ENCODE measurements at places on chromosomes 13 and 19.
A peak's percentile ranks its signal among the peaks of the same experiment; 100 is the strongest.

DNA sequence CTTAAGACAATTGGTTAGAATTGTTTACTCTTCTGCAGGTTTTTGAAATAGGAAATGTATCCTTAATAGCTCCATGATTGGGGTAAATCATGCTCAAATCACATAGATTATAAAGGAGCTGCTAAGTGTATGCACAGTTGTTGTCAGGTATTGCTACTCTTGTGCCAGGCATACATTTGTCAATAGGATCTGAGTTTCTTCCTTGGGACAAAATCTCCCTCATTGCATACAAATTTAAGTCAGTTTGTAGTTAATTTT is 109.3 kb upstream of the MLNR start:
- no peak for DNase-seq

GRCh38 chr19:47564081-47564480 is 8.9 kb downstream of the ZNF541 start:
- DNase-seq = no peak

DNA sequence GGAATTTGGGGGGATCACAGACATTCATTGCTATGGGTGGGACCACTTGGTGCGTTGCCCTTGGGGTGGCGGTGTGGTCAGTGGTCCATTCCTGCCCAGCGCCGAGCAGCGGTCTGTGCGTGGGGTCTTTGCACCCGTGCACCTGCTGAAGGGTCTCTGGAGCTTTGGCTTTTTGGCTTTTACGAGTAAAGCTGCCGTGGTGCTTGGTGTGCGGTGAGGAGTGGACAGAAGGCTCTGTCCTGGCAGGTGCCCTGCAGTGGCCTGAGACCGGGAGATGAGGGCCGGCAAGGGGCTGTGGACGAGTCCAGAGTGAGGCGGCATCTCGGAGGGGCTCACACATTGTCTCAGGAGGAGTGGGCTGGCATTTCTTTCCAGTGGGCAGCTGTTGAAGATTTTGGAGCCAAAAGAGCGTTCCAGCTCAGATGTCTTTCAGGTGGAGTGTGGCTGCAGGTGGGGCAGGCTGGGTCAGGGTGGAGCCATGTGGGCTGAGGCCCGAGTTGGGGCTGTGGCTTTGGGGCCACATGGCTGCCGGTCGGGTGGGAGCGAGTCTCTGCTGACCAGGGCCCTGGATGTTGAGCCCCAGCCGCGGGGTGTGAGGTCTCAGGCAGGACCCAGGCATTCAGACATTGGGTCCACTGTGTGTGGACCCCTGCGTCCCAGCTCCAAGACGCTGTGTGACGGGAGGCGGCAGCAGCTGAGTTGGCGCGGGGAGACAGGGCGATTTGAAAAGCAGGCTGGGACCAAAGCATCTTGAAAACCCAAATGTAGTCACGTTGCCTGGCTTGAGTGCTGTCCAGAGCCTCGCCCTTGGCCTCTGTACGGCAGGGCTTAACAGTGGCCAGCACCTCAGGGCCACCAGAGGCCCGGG is 11.7 kb downstream of the GNA11 start:
- no peak for DNase-seq

- no peak for DNase-seq
Observed at GRCh38 chr19:54343868-54344267, 4.9 kb upstream of the LILRA4 start.

DNA sequence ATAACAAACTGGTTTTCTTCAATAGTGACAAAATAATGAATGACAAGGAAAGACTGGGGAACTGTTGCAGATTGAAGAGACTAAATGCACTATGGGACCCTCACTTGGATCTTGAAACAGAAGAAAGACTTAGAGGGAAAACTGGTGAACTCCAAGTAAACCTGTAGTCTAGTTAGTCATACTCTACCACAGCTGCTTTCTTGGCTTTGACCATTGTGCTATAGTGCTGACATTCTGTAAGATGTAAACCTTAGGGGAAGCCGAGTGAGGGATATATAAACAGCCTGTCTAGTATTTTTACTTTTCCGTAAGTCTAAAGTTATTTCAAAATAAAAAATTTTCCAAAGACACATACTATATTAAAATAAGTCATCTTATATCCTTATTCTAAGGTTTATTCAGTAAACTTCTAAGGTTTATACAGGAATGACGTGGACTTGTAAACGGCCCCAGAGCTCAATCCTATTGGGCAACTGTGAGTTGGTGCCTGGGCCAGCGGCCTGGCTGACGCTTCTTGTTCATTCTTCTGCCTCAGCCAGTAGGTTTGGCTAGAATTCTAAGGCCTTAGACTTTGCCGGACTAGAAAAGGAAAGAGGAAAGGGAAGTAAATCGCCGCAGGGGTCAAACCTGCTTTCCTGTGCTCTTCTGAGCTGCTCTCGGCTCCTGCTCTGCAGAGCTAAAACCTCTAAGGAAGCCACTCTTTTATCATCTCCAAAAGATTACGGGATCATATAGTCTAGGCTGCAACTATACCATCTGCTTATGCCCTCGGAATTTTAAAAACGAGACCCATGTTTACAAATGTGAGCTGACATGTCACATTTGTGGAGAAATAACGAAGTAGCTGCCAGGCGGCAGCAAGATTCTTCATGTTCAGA is 33.6 kb upstream of the UBE2L5 start:
- DNase-seq = no peak

GRCh38 chr13:22700246-22700887 is 480.4 kb upstream of the SGCG start:
- no peak for DNase-seq

- peak; percentile 56 for DNase-seq
Observed at GRCh38 chr19:58021541-58022282, 12.1 kb upstream of the ZSCAN1 start.

- no peak for DNase-seq
Observed at GRCh38 chr19:39163621-39164020, 33.1 kb upstream of the NCCRP1 start.

GRCh38 chr13:45194081-45194939 is 6.5 kb downstream of the KCTD4 start:
- DNase-seq = no peak

DNA sequence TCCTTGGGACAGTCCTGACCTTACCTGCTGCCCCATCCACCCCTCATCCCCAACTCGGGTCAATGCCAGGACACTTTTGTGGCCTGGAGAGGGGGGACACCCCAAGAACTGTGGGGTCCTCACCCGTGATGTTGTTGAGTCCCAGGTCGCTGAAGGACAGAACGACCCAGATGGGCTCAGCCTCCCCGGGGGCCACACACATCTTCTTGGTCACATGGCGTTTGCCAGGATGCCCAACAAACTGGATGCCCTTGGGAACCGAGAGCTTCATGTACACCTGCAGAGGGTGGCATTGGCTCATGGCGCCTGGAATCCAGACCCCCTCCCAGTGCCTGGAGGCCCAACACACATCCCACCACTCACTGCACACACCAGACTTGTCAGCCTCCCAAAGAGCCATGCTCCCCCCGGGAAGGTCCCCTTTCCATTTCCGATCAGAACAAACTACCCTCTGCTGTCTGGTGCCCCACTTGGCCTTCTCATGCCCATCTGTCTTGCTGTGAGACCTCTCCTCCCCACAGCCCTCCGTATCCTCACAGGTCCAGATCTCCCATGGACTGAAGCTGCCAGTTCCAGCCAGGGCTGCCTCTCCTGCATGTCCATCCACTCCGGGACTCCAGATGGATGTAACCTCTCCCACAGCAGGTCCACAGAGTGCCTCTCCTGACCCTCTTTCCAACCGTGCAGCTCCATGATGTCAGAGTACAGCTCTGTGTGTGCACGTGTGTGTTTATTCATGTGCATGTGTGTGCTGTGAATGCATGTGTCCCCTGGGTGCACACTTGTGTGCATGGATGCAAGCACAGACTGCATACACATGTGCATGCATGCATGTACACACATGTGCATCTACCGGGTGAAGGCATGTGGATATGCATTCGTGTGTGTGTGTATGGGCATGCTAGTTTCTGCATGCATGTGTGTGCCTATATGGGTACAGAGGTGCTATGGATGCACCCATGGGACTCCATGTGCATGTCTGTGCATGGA is 58.4 kb downstream of the F2RL3 start:
- no peak for DNase-seq

DNA sequence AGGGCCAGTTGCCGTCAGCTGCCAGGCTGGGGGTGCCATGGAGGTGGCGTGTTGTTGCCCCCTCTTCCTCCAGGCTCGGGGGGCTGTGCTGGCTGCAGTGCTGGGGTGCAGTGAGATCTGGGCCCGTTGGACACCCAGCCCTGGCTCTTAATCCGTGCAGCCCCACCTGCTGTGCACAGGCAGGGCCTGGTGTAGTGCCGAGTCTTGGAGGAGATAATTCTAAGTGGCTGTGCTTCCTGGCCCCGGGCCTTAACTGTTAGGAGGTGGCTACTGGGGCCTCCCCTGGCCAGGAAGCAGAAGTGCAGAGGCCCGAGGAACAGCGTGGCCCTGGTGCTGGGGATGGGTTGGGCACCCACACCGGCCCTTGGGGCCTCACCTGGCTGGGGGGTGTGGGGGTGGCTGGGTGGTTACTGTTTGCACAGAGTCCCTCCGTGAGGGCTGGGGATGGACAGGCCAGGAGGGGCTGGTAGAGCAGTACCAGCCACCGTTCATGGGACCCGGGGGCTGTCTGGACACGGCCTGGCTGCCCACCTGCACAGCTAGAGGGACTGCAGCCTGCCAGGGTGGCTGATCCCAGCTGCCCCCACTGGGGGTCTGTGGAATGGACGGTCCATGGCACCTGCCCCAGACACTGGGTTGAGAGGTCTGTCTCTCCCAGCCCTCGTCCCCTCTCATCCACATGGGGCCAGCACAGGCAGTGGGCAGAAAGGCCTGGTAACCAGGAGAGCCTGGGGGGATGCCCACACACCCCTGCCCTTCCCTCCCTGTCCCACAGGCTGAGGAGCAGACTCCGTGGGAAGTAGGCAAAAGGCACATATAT is 3.3 kb downstream of the GPX4 start:
- DNase-seq = no peak

- DNase-seq = no peak
Observed at GRCh38 chr19:1312767-1313694, 27.4 kb downstream of the EFNA2 start.

GRCh38 chr19:2793577-2793976 is 8.3 kb downstream of the THOP1 start:
- DNase-seq = no peak

DNA sequence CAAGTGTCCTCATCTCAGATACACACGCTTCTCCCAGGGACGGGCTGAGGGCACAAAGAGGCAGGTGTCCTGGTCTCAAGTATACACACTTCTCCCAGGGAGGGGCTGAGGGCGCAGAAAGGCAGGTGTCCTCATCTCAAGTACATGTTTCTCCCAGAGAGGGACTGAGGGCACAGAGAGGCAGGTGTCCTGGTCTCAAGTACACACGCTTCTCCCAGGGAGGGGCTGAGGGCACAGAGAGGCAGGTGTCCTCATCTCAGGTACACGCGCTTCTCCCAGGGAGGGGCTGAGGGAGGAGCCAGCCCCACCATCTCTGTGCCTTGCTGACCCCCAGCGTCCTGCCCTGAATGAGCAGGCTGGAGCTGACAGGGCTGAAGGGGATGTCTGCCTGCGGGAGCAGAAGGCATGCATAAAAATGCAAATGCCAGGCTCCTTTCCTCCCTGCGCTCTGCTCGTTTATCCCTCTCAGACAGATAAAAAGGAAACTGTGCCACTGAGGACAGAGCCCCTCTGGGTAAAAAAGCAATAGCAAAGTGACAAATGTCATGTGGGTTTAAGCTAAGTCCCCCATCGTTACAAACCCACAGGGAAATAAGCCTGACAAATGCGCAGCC is 96.1 kb upstream of the UQCRFS1 start:
- DNase-seq = no peak

GRCh38 chr19:16829010-16829821 is at the start of gene SIN3B:
Gene SIN3B, plus strand, starts transcription at chr19:16829398. Its CDS starts 23 bp downstream, at chr19:16829421.
- DNase-seq = peak; percentile 91

GRCh38 chr13:21849323-21849722 is 178.4 kb downstream of the FGF9 start:
- DNase-seq = no peak

GRCh38 chr13:51804295-51805172 is 571 bp upstream of the DHRS12 start:
- DNase-seq = no peak

DNA sequence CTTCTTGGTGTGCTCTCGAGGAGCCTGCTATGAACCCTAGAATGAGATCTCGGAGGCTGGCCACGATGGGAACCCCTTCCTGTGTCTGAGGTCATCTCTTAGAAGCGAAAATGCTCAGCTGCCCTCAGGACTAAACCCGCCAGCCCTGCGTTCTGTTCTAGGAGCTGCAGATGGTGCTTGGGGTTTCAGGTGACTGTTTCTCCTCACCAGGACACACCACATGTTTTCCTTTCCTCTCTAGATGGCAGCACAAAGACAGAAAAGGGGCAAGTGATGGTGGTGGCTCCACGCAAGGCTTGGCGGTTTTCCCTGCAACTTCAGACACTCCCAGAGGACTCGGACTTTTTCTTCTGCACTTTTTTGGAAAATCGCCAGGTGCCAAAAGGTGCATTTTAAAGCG is 60.1 kb downstream of the RNASEH2B start:
- no peak for DNase-seq

- no peak for DNase-seq
Observed at GRCh38 chr19:43956827-43957226, 5.8 kb downstream of the ZNF221 start.

DNA sequence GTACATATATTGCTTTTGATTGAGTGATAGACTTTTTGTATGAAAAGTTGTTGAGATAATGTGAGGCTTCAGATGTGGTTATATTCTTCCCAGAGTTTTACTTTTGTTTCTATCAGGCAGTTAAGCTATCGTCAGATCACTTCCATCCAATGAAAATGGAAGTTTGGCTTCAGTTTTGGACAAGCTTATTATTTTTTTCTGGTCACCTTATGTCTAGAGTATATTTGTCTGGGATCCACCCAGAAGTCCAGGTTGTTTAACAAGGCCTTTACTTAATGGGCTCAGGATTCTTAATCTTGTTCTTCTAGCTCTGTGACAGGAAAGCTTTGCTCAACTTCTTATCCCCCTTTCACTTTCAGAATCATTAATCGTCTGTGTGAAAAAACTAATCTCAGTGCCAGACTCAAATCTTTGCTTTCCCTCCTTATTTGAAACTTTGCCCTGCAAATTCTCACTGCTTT is 150.9 kb downstream of the PDS5B start:
- no peak for DNase-seq

- DNase-seq = no peak
Observed at GRCh38 chr13:28002886-28003698, 14.6 kb upstream of the URAD start.

GRCh38 chr13:101709952-101710351 is 257.5 kb downstream of the ITGBL1 start:
- DNase-seq = no peak

DNA sequence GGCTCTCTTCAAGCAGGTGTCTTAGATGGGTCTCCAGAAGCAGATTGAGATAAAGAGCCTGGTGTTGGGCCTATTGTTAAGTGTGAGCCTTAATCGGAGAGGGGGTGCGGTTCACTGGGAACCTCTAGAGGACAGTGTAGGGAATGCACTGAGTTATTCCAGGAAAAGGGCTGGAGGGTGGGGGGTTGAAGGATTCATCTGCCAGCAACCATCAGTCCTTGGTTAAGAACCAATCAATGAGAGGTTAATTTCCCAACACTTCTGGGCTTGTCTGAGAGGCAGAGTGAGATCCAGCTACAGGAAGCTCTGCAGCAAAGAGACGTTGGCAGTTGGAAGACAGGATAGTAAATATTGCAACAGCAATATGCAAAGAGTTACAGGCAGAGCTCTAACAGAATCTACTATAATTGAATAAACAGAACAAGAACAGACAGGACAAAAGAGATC is 28.7 kb downstream of the CYP4F2 start:
- DNase-seq = peak; percentile 27
